Lower lobe of right lung (tissue), 2 donors: ENCODE measurements at places on chromosomes 1 and 21.

DNA sequence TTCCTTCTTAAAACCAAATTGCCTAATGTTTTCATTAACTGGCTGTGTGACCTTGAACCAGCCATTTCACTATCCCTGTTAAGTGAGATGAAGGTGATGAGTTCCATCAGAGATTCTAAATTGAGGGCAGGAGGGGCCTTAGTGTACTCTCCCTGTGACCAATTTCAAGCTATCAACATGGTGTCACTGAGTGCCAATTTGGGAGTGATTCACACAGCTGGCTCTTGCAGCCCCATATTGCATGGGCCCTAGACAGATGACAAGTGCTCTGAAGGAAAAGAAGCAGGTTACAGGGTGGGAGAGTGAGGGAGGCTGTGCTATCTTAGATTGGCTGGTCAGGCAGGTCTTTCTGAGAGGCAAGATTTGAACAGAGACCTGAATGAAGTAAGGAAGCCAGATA lies 13.0 kb upstream of the TACSTD2 start:
- no peak for DNase-seq

DNA sequence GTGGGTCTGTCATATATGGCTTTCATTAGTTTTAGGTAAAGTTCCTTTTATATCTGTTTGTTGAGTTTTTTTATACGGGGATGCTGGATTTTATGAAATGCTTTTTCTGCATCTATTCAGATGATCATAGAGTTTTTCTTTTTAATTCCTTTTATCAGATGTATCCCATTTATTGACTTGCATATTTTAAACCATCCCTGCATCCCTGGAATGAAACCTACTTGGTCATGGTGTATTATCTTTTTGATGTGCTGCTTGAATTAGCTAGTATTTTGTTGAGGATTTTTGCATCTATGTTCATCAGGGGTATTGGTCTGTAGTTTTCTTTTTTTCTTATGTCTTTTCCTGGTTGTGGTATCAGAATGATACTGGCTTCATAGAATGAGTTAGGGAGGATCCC lies 118.0 kb downstream of the NME7 start:
- DNase-seq: no peak

DNA sequence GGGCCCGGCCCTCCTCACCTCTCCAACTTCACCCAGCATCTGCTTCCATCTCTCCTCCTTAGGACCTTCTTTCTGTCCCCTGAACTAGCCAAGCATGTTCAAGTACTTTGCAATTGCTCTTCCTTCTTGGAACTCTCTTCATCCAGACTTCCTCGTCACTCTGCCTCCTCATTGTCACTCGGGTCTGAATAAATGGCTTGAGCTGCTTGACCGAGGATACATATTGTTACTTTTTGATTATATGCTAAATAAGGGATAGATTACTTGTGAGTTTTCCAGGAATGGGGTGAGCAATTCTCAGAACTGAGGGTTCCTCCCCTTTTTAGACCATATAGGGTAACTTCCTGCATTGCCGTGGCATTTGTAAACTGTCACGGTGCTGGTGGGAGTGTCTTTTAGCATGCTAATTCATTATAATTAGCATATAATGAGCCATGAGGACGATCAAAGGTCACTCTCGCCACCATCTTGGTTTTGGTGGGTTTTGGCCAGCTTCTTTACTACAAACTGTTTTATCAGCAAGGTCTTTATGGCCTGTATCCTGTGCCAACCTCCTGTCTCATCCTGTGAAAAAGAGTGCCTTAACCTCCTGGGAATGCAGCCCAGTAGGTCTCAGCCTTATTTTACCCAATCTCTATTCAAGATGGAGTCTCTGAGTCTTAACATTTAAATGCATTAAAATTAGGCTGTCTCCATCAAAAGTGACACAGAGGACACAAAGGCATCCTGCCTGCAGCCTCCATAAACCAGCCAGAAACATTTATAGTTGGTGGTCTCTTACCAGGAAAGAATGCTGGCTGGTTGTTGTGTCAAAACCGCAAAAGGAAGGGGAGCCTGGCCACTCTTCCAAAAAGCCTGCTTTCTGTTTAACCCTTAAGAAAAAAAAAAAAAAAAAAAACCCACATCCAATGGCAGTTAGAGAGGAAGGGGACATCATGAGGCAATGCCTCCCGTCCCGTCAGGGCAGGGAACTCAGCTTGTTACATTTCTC lies 179.3 kb downstream of the KAZN start:
- DNase-seq: no peak

GRCh38 chr1:147109762-147110161 lies 62.5 kb downstream of the PRKAB2 start:
- DNase-seq: no peak

DNA sequence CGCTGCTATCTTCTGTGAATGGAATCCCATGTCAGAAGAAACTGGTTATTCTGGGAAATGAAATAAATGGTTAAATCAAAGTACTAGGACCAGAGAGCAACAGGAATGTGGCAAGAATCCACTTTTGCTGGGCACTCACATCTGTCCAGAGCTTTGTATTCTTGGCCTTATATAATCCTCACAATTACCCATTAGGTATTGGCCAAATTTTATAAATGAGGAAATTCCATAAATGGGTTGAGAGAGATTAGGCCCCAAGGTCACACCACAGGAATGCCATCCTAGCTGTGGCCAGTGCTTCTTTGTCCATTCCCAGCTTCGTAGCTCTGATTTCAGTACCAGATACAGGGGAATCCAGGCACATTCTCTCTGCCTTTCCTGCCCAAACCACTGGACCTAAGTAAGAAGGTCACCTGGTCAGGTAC lies 76.1 kb upstream of the HOOK1 start:
- DNase-seq: no peak

DNA sequence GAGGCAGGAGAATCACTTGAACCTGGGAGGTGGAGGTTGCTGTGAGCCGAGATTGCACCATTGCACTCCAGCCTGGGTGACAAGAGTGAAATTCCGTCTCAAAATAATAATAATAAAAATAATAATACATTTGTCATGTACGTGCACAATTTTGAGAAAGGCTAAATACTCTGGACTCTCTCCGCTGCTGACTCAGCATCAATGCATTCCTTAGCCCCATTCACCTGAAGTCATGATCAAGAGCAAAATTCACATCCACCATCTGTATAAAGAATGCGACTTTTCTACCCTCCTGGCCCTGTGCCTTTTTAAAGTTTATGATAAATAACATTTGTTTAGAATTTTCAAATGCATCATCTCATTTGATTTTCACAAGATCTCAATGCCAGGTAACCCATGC lies 35.5 kb upstream of the MAP1LC3C start:
- no peak for DNase-seq

DNA sequence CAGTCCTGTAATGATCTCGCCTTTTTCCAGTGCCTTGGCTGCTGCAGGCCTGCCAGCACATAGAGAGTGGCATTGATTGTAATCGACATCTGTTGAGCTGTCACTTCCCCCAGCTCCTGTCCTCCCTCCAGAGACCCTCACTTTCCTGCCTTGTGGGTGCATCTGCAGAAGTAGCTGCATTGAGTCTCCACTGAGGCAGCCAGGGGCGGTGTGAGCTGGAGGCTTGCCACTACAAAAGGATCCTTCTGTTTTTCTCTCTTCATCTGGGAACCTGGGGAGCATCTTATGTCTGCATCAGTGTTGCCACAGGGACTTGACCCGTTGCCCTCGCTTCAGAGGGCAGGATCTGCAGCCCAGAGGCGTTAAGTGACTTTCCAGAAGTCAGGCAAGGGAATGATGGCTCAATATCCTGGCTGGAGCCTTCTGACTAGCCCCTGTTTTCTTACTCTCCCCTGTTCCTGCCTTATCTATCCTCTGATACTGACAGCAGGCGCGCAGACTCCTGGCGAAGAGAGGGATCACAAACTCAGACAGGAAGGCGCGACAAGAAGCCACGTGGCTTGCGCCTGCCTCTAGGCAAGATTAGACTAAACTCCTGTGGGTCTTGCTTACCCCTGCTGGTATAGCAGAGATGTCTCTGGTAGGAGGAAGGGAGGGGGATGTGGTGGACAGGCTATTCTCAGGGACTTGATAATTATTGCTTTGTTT lies 13.3 kb upstream of the FMOD start:
- no peak for DNase-seq

- DNase-seq: no peak
These were observed 14.0 kb upstream of the AIM2 start for GRCh38 chr1:159090286-159091179.

- no peak for DNase-seq
These were observed 75.3 kb downstream of the S1PR1 start for GRCh38 chr1:101312147-101312546.

GRCh38 chr21:31343030-31343510 lies 991 bp downstream of the TIAM1 start:
- DNase-seq: no peak

GRCh38 chr1:203028067-203028783 lies 1.9 kb downstream of the PPFIA4 start:
- DNase-seq: no peak

DNA sequence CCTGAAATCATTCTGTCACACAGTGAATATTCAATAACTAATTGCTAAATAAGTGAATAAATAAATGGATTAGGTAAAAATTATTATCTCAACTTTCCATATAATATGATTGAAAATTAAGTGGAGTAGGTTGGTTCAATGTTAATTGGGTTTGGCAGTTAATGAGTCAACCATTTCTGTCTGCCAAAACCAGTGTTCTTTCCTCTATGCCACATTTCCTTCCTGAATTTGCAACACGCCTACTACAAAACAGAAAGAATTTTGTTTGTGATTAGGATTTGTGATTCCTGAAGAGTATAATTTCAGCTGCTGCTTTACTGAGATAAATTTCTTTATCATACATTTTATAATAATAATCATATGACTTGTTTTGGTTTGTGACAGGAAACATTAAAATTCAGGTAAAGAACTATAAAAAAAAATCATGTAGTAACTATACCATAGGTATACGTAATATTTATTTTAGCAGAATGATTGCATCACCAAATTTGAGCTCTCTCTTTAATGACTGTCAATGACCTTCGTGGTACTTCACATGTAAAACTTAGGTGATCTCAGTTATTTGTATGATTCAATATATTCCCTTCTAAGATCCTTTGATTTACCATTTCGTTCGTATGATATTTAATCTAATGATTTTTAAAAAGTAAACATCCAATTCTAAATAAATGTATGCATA lies 241.3 kb downstream of the KCNT2 start:
- DNase-seq: no peak

GRCh38 chr1:211577819-211578639 lies 932 bp downstream of the SLC30A1 start:
- peak; percentile 87 for DNase-seq

- DNase-seq: no peak
These were observed 11.2 kb downstream of the TARBP1 start for GRCh38 chr1:234467821-234468220.

DNA sequence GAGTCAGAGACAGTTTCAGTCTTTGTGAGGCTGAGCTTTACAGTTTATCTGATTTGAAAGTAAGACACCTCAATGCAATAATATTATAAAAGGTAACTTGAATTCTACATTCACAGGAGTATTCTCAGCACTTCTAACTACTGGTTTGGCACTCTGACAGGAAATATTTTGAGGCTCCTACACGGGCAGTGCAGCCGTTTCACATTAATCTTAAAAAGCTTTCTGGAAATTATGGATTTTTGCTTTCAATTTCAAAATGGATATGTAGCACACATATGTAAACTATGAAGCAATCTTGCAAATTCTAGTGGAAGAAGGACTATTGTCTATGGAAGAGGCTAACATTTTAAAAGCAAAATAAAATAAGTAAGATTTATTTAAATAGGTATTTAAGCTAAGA lies 262.9 kb upstream of the SNX7 start:
- no peak for DNase-seq

DNA sequence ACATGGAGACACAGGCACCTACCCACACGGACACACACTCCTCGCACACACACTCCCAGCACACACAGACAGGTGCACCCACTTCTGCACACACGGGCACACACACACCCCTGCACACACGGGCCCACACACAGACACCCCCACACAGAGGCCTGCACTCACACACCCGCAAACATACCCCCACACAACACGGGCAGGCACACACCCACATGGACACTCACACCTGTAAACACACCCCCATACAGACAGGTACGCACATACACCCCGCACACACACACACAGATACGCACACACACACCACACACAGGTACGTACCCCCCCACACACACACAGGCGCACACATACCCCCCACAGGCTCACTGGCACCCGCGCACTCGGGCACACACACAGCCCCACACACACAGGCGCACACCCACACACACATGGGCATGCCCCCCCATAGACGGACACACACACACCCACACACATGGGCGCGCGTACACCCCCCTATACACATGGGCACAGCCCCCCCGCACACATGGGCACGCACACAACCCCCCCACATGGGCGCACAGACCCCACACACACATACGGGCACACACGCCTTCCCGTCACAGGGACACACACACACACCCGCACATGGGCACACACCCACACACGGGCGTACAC lies 6.1 kb downstream of the ATAD3A start:
- no peak for DNase-seq

DNA sequence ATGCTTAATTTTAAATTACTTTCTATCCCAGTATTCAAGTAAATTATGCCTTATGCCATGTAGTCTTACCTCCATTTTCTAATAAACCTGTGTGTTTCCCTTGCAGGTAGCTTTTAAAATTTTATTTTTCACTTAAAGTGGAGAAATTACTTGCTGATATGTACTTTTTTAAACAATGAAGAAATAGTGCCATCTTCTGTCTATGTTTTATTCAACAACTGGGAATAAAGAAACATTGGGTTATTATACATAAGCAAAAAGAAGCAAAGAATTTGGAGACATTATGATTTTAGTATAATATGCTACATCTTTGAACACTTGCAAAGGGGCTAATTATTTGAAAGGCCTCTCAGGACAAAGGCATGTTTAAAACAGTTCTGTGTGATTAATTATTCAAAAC lies 1912.9 kb downstream of the MRPL39 start:
- no peak for DNase-seq

DNA sequence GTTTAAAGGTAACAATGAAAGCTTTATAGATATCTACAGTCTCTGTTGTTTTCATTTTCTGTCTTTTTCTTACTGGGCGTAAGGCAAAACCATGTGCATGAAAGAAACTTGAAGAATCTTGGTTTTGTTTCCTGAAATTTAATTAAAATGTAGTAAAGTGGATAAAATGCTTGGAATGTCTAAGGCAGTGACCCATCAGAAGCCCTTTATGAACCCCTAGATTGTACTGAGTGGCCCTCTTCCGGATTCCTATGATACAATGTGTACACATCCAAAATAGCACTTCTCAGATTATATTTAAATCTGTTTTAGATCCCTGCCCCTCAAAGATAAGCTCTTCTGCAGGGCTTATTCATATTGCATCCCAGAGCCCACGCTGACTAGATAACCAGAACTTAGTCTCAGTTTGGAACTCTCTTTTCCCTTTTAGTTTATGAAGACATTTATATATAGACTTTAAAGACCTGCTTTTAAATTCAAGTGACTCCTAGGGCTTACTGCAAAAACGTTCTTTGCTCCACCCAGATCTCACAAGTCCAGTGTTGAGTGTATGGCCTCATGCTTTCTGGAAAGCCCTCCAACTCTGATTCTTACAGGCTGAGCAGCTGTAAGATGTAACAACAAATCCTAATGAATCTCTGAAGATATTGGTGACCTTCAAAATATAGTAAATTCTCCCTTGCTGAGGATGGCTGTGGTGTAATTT lies 142.9 kb downstream of the LRRC7 start:
- no peak for DNase-seq
